ENCODE measurements at places on chromosomes 3 and 15.

GRCh38 chr3:11346416-11346815 lies 74.2 kb downstream of the ATG7 start:
- DNase-seq = no peak

DNA sequence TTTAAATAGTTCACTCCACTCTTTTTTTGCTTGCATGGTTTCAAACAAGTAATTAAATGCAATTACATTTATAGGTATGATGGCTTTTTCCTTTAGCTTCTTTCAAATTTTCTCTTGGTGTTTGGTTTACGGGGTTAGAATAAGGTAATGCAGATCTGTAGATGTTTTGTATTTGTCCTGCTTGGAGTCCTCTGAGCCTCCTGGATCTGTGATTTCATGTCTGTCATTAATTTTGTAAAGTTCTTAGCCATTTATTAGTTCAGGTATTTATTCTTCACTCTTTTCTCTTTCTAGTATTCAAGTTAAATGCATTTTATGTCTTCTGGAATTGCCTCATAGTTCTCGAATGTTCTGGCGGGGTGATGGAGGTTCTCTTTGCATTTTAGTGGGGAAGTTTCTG lies 1.4 kb upstream of the MRPS25 start:
- DNase-seq = no peak

GRCh38 chr3:66463054-66463631 lies 37.7 kb downstream of the LRIG1 start:
- no peak for DNase-seq

- DNase-seq = no peak
Observed at GRCh38 chr3:78825118-78825857, 942.5 kb downstream of the ROBO1 start.

DNA sequence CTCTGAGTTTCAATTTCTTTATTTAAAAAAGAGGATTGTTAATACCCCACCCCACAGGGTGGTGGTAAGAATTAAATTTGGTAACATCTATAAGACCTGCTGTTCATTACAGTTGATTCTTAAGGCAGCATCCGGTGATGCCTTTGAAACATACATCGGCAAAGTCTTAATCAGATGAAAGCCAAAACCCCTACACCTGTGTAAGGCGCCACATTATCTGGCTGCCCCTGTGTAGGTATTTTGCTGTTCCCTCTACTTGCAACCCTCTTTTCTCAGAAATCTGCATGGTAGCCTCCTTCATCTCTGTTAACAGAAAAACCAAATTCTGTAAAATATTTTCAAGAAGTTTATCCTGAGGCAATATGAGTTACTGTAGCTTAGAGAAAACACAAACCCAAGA lies 90.0 kb downstream of the ST6GAL1 start:
- DNase-seq = no peak

DNA sequence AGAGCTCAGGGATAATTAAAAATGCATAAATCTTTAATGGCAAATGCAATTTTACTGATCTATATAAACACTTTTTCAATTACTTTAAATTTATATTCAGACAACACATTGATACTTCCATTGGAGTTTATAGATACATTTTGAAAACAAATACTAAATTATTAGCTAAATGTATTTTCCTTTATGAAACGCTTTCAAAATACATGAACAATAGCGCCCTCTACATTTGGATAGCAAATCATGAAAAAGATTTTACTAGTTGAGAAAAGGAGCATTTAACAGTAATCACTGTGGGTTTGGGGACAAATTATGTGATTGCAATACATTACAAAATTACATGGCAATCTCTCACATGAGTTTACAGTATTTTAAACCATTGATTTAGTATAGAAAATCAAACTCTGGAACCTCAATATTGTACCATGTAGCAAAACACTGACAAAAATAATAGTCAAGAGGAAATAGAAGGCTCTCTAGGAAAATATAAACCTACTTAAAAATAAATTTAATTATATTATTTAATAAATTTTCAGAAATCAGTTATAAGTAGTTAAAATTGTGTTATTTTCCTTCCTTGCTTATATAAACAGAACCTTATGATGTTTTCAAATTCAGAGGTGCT lies 207.9 kb downstream of the ZIC1 start:
- peak; percentile 72 for DNase-seq

DNA sequence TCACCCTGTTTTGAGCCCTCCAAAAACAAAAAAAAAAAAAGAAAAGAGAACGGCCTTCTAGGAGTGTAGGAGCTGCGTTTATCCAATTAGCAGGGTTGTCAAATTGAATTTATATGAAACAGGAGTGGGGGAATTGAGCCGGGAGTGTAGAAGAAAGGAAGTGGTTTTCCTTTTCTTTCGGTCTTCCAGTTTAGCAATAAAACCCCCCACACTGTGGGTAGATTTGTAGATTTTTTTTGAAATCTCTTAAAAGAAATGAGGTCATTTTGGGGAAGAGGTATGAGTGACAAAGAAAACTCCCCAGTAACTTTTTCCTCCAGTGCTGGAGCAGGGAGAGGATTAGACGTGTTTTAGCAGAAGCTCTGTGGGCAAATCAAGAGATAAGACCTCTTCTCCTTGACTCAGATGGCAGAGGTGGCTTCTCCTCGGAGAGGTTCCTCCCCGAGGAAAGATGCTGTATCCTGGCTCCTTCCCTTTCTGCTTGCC lies 30.8 kb downstream of the BOC start:
- no peak for DNase-seq

DNA sequence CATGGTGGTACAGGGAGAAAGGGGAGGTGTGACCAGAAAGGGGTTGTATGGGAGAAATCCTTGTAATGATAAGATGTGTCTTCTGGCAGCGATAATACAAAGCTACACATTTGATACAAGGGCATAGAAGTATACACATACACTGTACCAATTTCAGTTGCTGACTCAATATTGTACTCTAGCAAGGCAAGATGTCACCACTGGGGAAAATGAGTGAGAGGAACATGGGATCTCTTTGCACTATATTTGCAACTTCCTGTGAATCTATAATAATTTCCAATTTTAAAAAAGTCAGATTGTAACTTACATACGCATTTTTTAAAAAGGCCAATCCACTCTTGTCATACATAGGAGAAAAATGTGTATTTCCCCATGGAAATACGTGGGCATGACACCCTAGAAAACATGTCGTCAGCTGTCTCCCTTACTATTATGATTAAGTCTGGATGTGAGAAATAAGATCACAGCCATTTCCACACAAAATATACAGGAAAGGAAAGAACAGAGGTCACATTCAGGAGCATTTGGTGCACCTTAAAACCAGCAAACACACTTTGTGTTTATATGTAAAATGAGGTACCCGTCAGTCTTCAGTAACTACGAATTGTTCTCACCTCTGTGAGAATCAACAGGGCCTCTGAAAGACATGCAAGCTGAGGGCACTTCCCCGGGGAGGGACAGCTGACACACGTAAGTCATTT lies 22.9 kb downstream of the PRR23E start:
- DNase-seq = no peak

- no peak for DNase-seq
Observed at GRCh38 chr3:49840388-49840787, 16.0 kb downstream of the TRAIP start.

DNA sequence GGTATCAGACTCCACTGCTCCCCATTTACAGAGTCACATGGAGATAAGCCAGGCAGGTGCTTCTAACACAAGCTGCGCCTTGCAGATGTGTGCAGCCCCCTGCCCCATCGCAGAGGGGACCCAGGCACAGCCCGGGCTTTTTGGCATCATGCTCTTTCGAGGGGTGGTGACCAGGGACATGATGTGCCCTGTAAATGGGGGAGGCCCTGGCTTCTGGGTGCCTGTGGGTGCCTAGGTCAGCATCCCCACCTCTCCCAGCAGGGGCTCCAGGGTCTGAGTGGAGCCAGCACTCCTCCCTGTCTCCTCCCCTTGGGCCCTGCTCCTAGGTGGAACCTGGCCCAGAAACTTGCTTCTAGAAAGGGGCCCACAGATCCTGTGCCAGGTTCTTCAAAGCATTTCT lies 15.2 kb downstream of the TRPM1 start:
- no peak for DNase-seq

DNA sequence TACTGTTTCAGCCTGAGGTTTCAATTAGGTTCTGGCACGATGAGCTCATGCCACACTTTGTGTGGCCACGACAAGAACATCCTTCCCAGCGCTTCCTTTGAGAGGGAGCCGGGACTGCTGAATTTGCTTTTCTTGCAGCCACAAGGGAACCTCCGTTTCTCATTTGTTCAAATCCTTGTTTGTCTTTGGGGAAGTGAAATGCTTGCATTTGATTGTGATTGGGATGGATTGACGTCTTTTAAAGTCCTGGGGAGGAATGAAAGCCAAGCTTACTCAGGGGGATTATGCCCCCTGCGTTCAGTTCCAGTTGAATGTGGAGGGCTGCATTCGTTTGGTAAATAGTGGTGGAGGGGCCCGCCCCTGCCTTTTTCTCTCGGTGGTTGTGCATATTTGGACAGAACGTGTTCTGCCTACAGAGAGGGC lies 277.6 kb downstream of the THSD4 start:
- DNase-seq = no peak

DNA sequence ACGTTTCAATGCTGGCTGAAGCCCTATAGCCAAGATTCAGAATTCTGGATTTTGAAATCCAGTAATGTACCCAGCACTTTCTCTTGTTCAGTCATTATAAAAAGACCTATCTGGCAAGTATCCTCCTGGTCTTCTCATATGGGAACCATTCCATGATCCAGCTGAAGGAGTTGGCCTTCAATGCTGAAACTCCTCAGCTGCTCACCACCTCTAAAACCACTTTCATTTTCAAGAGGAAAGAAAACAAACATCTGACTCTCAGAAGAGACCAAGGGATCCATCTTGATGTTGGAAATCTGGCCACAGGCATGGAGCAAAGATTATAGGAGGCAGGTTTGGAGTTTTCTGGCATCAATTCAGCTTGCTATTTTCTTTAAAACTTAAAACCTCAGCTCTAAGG lies 235.4 kb downstream of the FMN1 start:
- DNase-seq = no peak

DNA sequence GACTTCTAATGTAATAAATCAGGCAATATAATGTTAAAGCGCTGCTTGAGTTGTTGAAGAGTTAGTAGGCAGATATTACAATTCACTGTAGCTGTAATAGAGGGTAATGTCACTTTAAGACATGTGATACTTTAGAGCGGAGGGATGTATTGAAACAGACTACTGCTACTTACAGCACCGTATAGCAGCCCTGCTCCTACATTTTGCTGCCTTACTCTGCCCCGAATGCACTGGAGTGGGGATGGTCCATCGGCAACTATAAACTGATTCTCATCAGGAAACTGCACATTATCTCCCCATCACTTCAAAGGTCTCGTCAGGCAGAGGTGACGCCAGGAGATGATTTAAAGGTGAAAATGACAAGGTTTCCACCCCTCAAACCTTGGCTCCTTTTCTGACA lies 349.7 kb upstream of the SUCLG2 start:
- no peak for DNase-seq

DNA sequence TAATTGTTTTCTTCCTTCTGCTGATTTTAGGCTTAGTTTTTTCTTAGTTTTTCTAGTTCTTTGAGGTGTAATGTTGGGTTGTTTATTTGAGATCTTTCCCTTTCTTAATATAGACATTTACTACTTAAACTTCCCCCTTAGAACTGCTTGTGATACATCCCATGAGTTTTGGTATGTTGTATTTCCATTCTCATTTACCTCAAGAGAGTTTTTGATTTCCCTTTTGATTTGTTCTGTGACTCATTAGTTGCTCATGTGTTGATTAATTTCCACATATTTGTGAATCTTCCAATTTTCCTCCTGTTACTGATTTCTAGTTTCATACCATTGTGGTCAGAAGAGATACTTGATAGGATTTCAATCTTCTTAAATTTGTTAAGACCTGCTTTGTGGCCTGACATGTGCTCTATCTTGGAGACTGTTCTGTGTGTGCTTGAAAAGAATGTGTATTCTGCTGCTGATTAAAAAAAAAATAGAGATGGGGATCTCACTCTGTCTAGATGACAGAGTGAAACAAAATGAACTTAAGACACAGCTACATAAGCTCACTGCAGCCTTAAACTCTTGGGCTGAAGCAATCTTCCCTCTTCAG lies 22.3 kb downstream of the GRM2 start:
- no peak for DNase-seq

Data from G401 (cell line).